ENCODE measurements at places on chromosomes 6 and 20.
A peak's percentile ranks its signal among the peaks of the same experiment; 100 is the strongest.

DNA sequence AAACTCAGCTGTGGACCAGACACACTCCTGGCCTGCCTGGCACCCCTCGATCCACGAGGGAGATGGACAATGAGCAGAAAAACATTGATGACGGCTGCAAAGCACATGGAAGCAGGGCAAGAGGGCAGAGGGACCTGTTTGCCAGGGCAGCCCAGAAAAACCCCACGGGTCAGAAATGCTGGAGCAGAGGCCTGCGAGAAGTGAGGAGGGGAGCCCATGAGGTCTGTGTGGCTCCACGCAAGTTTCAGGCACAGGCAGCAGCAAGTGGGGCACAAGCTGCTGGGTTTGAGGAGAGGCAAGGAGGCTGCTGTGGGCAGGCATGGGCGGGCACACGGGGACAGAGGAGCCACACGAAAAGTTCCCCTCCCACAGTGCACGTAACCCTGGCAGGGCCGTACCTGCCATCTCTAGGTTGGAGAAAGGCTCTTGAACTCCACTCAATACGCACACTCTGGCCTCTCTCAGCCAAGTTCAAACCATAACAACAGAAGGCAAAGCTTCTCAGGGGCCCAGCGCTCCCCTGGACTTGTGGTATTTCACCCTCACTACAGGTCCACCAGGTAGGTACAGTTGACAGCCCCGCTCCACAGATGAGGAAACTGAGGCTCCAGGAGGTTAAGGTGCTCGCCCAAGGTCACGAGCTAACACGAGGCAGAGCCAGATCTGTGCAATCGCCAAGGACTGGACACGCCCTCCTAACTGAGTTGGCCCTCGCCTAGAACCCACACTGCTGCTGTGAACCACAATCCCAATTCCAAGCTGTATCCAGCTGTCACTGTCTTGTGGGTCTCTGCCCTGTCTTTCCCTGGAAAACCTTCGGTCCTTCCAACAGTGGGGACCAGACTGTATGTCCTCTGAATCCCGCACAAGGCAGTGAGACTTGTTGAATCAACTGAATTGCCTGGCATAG, 108.2 kb downstream of the NOL4L start:
- no peak for DNase-seq

- DNase-seq = no peak
Measured at GRCh38 chr6:160133441-160134336, 12.1 kb downstream of the SLC22A1 start.

DNA sequence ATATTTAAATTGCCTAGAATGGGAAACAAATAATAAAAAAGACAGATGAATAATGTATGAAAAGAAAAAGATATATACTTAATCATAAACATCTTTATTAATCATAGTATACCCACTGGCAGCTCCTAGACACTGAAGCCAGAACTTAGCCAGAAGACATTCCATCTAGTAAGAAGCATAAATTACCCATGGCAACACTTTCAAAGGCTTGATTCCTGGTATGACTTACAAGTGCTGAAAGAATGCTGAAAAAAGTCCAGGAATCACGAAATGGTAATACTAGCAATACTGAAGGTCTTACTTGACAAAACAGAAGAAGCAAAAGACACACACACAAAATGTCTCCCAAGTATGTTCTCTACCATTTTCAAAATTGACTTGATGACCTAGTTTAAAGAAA, 38.0 kb downstream of the RWDD2A start:
- DNase-seq = no peak

DNA sequence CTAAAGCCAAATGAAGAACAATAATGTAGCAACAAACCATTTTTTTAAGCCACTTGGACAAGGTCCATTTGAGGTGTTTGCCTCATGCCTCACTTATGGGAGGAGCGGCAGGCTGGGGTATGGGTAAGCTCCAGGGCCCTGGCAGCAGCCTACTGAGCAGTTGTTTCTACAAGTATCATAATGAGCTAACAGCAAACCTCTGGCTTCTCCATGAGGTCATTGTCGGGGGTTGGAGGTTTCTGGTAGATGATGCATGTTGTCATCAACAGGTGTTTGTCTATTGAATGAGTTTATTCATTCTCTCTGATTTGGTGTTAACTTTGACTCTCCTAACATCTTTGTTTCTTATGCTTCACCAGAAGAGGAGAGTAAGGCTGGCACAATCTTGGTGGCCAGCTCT, 150.7 kb downstream of the TBC1D7 start:
- DNase-seq = no peak

GRCh38 chr20:21019814-21020658, 86.1 kb downstream of the LINC00237 start:
- no peak for DNase-seq

DNA sequence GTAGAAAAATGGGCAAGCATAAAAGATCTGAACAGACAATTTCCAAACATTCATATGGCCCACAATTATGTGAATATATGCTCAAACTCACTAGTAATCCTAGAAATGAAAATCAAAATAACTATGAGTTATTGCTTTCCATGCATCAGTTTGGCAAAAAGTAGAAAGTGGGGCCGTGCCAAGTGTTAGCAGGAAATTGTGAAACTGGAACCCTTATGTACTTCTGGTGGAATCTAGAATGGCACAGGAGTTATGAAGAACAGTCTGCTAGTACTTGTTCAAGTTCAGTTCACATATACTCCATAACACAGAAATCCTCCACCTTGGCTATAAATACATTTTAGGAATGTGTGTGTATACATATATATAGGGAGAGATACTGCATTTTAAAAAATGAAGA, 89.8 kb downstream of the EYA2 start:
- no peak for DNase-seq

- DNase-seq = no peak
Measured at GRCh38 chr20:24501764-24502556, 32.5 kb downstream of the SYNDIG1 start.

GRCh38 chr6:40721271-40721952, 134.2 kb upstream of the LRFN2 start:
- no peak for DNase-seq

DNA sequence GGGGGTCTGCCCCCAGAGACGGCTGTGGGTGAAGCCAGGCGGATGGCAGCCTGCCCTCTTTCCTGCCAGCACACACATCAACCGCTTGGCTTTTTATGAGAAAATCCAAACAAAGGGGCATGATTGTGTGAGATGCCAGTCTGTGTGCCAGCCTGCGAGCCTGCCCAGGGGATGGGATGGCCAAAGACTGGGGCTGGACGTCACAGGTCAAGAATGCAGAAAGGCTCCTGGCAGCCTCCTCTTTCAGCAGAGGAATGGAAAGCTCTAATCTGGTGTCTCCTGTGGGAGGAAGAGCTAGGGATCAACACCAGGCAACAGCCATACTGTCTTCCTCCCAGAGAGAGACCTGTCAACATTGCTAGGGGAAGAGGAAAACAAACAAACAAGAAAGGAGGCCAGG, 15.8 kb downstream of the TUBB2B start:
- DNase-seq = no peak

DNA sequence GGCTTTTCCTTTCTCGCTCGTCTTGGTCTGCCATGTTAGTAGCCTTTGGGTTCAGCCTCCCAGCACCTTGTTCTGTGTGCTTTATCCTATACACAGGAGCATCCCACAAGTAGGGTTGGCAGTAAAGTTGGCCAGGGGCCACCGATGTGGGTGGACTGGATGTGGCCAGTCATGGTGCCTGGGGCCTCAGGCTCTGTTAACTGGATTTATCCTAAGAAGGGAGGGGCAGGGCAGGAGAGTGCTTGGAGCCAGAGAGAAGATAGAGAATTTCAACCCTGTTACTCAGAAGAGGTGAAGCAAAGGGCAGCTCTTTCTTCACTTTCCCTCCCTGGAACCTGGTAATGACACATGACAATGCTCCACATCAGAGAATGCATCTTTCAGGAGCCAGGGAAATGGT, 14.1 kb upstream of the SIRPB2 start:
- DNase-seq = no peak

GRCh38 chr6:156427345-156427744, 349.8 kb upstream of the ARID1B start:
- no peak for DNase-seq

- DNase-seq = no peak
Measured at GRCh38 chr20:31663524-31663837, 25.8 kb downstream of the COX4I2 start.

DNA sequence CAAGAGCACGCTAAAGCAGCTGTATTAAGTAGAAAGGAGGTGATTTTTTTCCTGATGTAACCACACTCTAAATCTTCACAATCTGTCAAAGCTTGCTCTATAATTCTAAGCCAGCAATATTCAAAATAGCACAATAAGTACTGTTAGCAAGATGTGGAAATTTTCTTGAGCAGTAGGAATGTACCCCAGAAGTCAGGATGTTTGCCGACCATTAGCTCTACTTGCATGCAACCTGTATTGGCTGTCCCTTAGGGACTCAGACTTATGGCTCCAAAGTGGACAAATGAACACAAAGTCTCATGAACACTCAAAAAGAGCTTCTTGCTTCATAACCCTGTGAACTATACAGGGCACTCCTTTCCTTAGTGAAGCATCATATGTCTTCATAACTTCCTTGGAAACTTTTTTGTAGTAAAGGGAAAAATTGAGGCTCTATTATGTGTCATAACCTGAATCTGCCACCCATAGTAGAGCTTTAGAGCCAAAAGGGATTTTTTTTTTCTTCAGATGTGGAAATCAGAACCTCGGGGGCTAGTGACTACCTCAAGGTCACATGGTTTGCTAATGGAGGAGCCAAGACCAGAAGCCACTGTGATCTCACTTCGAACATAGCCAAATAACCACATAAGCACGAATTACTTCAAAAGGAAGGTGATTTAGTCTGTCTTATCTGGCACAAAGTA, 54.5 kb downstream of the ADGRG6 start:
- no peak for DNase-seq

DNA sequence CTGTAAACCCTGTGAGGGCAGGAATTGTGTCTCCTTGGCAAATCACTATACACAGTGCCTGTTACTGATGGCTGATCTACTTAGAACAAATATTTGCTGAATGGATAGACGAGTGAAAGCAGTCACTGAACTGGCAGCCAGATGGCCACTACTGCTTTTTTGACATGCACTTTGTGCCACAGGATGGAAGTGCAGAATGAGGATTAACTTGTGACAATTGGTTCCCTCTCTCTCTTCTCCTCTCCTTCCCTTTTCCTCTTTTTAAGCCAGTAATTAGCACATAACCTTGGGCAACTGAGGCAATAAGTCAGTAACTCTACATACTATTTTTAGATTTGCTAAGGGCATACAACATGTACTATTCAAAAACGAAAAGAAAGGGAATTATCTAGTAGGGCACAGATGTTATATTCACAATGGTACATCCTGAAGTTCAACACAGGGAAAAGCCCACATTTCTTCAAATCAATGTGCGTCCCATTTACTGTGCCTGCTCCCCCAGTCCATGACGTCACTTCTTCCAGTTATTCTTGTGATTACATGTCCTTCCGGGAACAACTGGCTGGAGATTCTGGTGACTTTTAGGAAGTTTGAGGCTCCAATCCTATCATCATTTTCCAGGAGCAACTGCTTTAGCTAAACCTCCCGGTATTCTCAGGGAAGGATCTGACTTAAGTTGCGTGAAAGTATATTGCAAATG, 17.0 kb upstream of the RPS6KA2 start:
- DNase-seq = no peak

DNA sequence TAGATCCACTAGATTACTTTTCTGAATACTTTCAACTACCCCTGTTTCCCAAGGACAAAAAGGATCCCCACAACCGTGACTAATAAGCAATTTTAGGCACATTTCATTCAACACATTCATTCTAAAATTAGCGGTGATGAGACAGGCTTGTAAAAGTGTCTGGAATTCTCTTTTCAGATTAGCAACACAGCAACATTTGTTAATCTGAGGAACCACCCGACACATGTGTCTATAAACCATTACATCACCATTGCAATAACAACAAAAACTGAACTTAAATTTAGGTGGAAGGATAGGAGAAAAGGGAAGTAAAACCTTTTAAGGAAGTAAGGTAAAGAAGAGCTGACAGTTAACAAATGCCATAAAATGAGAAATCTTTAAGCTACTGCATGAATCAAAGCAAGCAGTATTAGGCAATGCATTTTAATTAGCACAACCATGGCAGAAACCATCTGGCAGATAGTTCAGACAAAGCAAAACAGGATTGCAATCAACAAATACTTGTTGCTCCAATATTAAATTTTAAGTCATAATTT, 49.1 kb downstream of the MAP3K7 start:
- no peak for DNase-seq

GRCh38 chr6:35128042-35128441, 13.1 kb downstream of the TCP11 start:
- no peak for DNase-seq

DNA sequence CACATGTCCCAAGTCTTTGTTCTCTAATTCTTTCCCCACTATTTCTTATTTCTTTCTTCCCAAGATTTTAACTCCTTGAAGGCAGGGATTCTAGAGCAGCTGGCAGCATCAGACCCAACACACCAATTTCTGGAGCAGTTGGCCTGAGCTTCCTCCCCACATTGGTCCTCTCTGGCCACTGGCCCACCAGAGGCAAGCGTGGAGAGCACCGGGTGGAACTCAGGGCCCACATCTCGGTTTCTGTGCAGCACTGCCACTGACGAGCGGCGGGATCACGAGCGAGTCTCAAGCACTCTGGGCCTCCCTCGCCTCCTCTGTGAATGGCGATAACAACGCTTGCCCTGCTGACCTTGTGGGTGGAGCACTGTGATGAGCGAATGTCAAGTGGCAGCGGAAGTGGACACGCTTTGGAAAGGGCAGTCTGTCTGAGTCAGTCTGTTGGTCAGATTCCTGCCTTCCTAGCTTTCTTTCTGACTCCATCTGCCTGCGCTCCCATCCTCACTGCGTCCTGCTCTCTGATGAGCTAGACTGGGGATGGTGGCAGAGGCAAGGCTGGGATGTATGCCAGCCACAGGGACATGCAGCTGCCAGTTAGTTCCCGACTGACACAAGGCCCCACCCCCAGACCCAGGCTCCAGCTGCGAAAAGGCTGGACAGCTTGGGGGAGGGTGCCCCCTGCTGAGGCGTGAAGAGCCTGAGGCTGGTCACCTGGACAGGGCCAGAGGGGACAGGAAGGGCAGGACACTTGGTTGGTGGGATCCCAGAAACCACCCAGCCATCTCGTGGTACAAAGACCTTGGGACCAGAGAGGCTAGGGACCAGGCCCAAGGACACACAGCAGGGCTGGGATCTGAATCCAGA, 4.5 kb upstream of the SPDEF start:
- DNase-seq = no peak

- DNase-seq = no peak
Measured at GRCh38 chr6:141824350-141824749, 308.4 kb upstream of the GJE1 start.

DNA sequence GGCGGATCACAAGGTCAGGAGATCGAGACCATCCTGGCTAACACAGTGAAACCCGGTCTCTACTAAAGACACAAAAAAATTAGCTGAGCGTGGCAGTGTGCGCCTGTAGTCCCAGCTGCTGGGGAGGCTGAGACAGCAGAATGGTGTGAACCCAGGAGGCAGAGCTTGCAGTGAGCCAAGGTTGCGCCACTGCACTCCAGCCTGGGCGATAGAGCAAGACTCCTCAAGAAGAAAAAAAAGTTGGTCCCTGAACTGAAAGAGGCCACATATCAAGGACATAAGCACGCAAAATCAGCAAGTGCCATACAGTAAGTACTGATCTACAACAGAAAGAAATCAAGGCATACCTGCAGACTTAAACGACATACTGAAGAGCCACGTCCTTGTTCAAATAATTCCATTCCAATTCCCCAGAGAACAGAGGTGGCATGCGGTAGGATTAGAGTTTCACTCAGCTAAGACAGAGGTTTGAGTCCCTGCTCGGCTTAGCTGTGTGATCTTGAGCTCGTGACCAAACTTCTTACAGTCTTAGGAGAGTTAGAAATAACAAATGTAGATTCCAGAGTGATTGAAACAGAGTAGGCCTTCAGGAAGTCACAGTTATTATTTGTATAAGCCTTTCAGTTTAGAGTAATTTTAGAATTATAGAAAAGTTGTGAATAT, 29.2 kb downstream of the B4GALT5 start:
- no peak for DNase-seq

GRCh38 chr6:41602864-41603608, 35.2 kb upstream of the MDFI start:
- DNase-seq = peak; percentile 55
